Heart right ventricle (tissue), 16 donors: ENCODE measurements at places on chromosomes 5 and 9. TPM values are rescaled to one million over a fixed set of nuclear protein-coding genes. Genes with fewer than 3 reads are reported as not detected.

Gene CNTNAP3
- 3.2 TPM for polyA plus RNA-seq

Gene RUSC2
- 32.7 TPM for polyA plus RNA-seq

Gene LTC4S
- polyA plus RNA-seq, result 20.0 TPM

Gene EFNA5
- polyA plus RNA-seq, result 6.9 TPM

Gene TNFAIP8
- 7.4 TPM for polyA plus RNA-seq

Gene GRIN1
- polyA plus RNA-seq, result not detected

Gene NEUROG1
- not detected for polyA plus RNA-seq

Gene NR6A1
- polyA plus RNA-seq, result 1.0 TPM

Gene SPATA6L
- 0.36 TPM for polyA plus RNA-seq

Gene PRDM9
- polyA plus RNA-seq, result not detected

GRCh38 chr5:181060231-181060590, 20.1 kb downstream of the BTNL9 start:
- H3K27ac ChIP-seq, result no peak overlapping the region
- H3K27me3 ChIP-seq, result peaks cover 85% of the 10 kb centered on the region
- no peak overlapping the region for H3K4me3 ChIP-seq
- H3K36me3 ChIP-seq, result peaks cover 13% of the 10 kb centered on the region
- H3K4me1 ChIP-seq, result no peaks in the 10 kb centered on the region
- no peak for DNase-seq

GRCh38 chr9:21551401-21551800, 69.3 kb upstream of the IFNE start:
- peaks cover 6% of the 10 kb centered on the region for H3K4me1 ChIP-seq
- H3K27ac ChIP-seq, result no peak overlapping the region
- peaks cover 47% of the 10 kb centered on the region for H3K27me3 ChIP-seq
- no peak for DNase-seq

- no peak overlapping the region for H3K27ac ChIP-seq
- no peaks in the 10 kb centered on the region for H3K27me3 ChIP-seq
- peaks cover 3% of the 10 kb centered on the region for H3K4me1 ChIP-seq
- DNase-seq, result no peak
Observed at GRCh38 chr5:54363669-54364068, 53.3 kb upstream of the ARL15 start.

- H3K36me3 ChIP-seq, result no peaks in the 10 kb centered on the region
- H3K27ac ChIP-seq, result no peak overlapping the region
- peaks cover under 1% of the 10 kb centered on the region for H3K27me3 ChIP-seq
Observed at GRCh38 chr5:37799865-37800421, 39.9 kb downstream of the GDNF start.

- peak overlapping the region; percentile 58 for H3K27ac ChIP-seq
- H3K36me3 ChIP-seq, result no peaks in the 10 kb centered on the region
- no peak for DNase-seq
- H3K4me1 ChIP-seq, result no peaks in the 10 kb centered on the region
- H3K4me3 ChIP-seq, result peak overlapping the region; percentile 36
Observed at GRCh38 chr9:125646217-125646616, 60.8 kb downstream of the MAPKAP1 start.

- no peaks in the 10 kb centered on the region for H3K36me3 ChIP-seq
- no peak overlapping the region for H3K4me3 ChIP-seq
- H3K27ac ChIP-seq, result no peak overlapping the region
- peaks cover 7% of the 10 kb centered on the region for H3K4me1 ChIP-seq
- DNase-seq, result peak; percentile 43
- H3K27me3 ChIP-seq, result no peaks in the 10 kb centered on the region
Observed at GRCh38 chr5:11234501-11234911, 473.5 kb upstream of the DAP start.

DNA sequence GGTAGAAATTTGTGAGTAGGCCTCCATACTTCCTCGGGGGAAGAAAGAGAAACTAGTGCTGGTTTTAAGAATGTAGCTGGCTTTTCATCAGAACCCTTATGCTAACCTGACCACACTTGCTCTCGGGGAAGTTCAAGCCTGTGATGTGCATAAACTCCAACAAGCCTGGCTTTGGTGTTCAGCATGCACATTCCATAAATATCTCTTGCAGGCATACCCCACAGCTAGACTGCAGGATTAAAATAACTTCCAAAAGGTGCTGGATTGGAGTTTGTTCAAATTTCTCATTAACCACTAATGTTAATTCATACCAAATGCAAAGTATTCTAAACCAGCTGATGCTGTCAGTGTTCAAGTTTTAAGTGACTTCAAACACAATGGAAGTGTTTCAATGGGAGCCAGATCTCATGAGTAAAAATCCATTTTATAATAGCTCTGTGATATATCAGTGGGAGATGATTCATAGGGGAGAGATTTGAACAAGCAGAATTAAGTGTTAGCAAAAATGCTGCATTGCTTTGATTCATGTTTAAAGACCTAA, 79.4 kb downstream of the NPR3 start:
- no peak overlapping the region for H3K4me3 ChIP-seq
- no peaks in the 10 kb centered on the region for H3K36me3 ChIP-seq
- no peaks in the 10 kb centered on the region for H3K4me1 ChIP-seq
- DNase-seq, result no peak
- H3K27ac ChIP-seq, result no peak overlapping the region

DNA sequence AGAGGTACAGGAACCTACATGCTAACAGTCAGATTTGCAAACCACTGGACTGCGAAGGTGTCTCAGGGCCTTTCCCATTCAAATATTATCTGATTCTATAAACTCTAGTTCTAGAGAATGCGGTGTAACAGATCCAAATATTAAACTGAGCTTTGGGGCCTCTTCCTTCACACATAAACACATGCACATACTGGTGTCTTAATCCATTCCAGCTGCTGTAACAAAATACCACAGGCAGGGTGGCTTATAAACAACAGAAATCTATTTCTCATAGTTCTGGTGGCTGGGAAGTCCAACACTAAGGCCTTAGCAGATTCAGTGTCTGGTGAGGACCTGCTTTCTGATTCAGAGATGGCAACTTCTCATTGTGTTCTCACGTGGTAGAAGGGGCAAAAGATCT, 30.2 kb downstream of the RETREG1 start:
- no peaks in the 10 kb centered on the region for H3K36me3 ChIP-seq
- H3K4me3 ChIP-seq, result no peak overlapping the region
- no peak overlapping the region for H3K27ac ChIP-seq
- DNase-seq, result no peak
- peaks cover 5% of the 10 kb centered on the region for H3K4me1 ChIP-seq

DNA sequence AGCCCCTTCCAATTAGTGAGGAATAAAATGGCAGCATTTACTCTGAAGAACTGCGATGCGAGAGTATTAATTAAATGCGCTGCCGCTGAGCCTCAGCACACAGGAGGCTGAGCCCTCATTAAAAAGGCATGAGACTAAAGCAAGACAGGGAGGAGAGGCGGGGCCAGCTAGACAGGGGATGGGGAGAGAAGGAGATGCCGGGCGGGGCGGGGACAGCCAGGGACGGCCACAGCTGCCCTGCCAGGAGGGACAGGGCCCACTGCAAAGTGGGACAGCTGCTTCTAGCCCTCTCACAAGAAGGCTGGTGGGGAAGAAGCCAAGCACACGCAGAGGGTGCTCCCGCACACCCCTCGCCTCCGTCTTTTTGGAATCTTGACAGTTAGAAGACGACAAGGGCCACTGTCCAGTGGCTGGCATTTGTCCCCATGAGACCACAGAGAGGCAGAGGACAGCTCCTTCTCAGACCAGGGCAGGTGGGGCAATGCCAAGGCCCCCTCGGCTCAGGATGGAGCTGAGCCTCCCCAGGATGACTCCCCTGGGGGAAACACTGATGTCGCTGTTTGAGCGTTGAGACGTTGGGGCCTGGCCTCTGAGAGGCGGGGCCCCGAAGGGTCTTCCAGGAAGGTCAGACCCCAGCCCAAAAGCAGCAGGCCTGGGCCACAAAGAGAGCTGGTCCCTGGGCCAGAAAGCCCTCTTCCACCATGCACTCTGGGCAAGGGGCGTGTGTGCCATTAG, 26.9 kb downstream of the ADAMTS2 start:
- H3K4me1 ChIP-seq, result peaks cover 29% of the 10 kb centered on the region
- no peak overlapping the region for H3K4me3 ChIP-seq
- H3K27me3 ChIP-seq, result no peaks in the 10 kb centered on the region

- DNase-seq, result no peak
- no peaks in the 10 kb centered on the region for H3K36me3 ChIP-seq
- H3K4me3 ChIP-seq, result no peak overlapping the region
- no peaks in the 10 kb centered on the region for H3K4me1 ChIP-seq
- no peak overlapping the region for H3K27ac ChIP-seq
Observed at GRCh38 chr9:2281803-2282185, 266.6 kb downstream of the SMARCA2 start.

GRCh38 chr5:67378256-67378655, 181.7 kb upstream of the CD180 start:
- H3K4me3 ChIP-seq, result no peak overlapping the region
- no peaks in the 10 kb centered on the region for H3K27me3 ChIP-seq
- no peaks in the 10 kb centered on the region for H3K4me1 ChIP-seq
- no peak overlapping the region for H3K27ac ChIP-seq
